Epithelial cell of proximal tubule (primary cell): ENCODE measurements at places on chromosomes 5 and 9. TPM values are rescaled to one million over a fixed set of nuclear protein-coding genes. Genes with fewer than 3 reads are reported as not detected.

GRCh38 chr5:159450417-159450816, 120.1 kb upstream of the IL12B start:
- DNase-seq, result no peak

DNA sequence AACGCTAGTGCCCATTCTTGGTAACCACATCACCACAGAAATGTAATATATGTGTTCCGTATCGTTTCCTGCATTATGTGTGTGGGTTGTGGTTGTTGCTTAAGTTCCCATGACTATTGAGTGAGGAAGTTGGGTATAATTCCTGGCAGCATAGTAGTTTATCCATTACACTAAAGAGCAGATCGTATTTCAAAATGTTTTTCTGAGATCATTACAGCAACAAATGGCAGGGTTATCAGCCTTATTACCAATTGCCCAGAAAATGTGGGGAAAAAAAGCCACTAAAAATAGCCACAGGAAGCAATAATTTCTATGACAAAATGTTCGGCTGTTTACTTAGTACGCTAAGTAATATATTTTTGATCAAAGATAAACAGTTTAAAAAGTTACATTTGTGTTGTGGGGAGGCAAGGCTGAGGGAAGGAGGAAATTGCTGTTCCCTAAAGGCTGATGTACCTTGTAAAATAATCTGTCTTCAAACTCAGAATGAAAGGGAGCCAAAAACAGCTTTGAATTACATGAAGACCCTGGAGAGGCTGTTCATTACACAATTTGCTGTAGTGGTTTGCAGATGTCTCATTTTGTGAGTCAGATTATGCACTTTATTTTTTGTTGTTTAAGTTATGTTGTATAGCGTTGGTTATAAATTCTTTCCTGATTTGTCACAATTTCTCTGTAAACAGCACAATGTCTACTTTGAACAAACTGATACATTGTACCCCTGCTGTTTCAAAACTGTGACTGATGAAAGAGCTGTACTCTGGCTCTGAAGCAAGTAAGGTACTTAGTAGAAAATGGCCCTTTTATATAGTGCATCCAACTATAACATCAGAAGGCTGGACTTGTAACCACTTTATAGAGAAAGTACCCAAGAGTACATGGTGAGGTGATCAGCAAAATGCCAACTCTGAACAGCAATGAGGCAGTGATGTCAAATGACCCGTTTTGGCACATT, 1028.5 kb downstream of the NR2F1-AS1 start:
- DNase-seq, result no peak

- DNase-seq, result peak; percentile 35
These were observed 38.1 kb upstream of the SSBP2 start for GRCh38 chr5:81789033-81789432.

GRCh38 chr9:68719847-68720246, 14.8 kb downstream of the PIP5K1B start:
- no peak for DNase-seq

DNA sequence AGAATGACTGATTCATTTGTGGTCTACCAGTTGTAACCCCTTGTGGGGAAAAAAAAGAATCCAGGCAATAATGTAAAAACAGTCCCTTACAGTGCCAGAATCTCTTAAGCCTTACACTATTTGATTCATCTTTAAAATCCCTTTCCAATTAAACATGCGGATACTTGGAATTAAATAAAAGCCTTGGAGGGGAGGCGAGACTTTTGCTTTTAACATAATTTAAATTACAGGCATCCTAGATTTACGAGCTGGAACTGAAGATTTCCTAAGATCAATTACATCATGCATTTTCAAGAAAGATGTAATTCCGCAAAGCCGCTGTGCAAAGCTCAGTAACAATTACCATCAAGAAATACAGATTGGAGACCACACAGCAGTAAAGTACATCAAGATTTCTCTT, 370.2 kb downstream of the MTRR start:
- DNase-seq, result no peak

IL9 gene
- not detected in 2 replicates for total RNA-seq
